ENCODE measurements at places on chromosomes 5 and 9.

DNA sequence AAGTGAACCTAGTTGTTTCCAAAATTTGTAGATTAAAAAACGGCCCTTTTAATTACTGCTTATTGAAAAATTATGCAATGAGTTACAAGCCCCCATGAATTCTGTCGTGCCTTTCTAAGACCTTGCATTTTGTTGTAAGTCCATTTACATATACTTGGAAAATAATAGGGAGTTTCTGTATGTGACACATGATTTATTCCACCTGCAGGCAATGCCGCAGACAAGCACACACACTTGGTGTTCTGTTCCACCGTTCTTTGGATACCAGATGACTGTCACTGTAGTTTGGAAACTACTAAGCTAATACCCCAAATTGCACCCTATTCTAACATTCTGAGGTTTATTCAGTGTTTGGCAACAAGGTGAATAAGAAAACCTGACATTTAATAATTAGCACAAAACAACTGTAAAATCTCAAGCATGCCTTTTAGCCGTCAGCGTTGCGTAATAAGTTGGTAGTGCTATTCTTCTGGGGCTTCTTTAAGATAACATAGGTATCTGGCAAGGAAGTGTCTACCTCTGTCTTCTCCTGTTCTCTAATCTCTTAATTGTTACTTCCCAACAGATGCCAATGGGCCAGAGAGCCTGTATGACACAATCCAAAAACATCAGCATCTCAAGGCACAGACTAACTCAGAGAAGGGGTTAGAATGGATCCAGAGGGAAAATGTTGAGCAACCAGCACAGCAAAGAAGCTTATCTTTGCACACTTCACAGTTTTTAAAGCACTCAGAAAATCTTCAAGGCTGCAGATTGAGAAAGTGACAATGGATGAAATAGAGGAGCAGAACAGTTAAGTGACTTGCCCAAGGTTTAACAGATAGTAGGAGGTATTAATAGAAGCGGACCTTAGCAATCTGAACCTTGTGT is 48.2 kb upstream of the DPYSL3 start:
- no peak for DNase-seq

DNA sequence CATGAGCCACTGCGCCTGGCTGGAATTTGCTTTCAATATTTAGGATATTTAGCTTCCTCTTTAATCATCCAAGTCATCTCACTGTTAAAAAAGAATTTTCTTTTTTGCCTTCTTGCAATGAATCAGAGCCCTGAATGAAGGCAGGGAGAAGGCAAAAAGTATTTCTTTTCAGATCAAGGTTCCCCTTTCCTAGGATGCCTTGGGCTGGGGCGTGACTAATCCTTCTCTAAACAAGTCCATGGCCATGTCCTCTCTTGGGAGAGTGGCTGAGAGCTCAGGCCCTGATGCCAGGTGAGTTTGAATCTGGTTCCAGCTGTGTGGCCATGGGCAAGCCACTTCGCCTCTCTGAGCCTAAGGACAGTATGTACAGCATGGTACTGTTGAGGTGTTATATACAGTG is 84.8 kb upstream of the NEURL1B start:
- no peak for DNase-seq

GRCh38 chr9:111372297-111372696 is 42.3 kb upstream of the OR2K2 start:
- DNase-seq: no peak

DNA sequence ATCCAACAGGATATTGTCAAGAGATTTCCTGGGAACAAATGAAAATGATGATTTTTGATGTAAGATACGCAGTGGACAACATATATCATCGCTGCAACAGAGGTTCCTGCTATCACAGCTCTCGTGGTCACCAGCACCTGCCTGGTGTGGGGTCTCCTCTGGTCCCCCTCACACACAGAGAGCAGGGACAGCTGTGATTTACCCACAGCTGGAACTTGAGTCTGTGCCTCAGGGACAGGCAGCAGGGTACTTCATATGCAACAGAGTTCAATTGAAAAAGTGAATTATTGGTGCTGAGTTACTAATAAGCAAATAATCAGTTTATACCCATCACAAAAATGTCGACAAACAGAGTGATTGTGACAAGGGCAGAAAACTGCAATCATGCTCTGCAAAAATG is 93.4 kb downstream of the LMX1B start:
- DNase-seq: no peak

GRCh38 chr9:130236436-130236985 is 29.0 kb upstream of the HMCN2 start:
- no peak for DNase-seq

- no peak for DNase-seq
These were observed 84.7 kb downstream of the CSNK1A1 start for GRCh38 chr5:149466457-149466972.

DNA sequence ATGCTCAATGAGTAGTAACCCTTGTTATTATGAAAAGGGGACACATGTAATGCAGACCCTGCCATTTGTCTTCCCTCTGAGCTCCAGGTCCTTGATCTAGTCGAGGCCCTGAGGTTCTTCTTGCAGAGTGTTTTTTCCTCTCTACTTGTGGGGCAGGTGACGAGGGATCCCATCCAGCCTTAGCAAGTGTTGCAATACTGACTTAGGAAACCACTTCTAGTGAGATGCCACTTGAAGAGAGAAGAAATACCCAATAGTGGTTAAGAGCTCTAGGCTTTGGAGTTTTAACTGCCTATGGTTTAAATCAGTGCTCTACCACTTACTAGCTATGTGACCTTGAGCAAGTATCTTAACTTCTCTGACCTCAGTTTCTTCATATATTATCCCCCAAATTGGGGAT is 10.2 kb downstream of the PPARGC1B start:
- no peak for DNase-seq
